ENCODE measurements at places on chromosomes 6 and 20. TPM values are rescaled to one million over a fixed set of nuclear protein-coding genes. Genes with fewer than 3 reads are reported as not detected.

Gene PRR18
- total RNA-seq, result not detected

Gene PXDC1
- 0.33 TPM for total RNA-seq

Gene VSX1
- not detected for total RNA-seq

Gene RAB32
- total RNA-seq, result not detected

Gene THEMIS
- total RNA-seq, result 155 TPM

Gene C20orf96
- total RNA-seq, result 9.6 TPM

Gene GABRR1
- not detected for total RNA-seq

Gene GJA1
- not detected for total RNA-seq

Gene TPBG
- total RNA-seq, result 0.11 TPM

Gene AGPAT4
- total RNA-seq, result 2.7 TPM

Gene MRPL18
- 62.0 TPM for total RNA-seq

Gene TPX2
- 114 TPM for total RNA-seq

Gene ZNF512B
- total RNA-seq, result 15.4 TPM

Gene SIM1
- not detected for total RNA-seq

Gene RBBP8NL
- total RNA-seq, result not detected

Gene AURKA
- total RNA-seq, result 60.1 TPM

Gene TRIM40
- not detected for total RNA-seq

Gene GATA5
- not detected for total RNA-seq

Gene DAAM2
- total RNA-seq, result not detected

Gene KIF25
- total RNA-seq, result not detected

Gene ZBTB46
- 0.11 TPM for total RNA-seq

Gene C4A
- total RNA-seq, result 6.7 TPM

Measured in activated naive CD8-positive, alpha-beta T cell treated with anti-CD3 and anti-CD28 coated beads, Interleukin-2, amount 10 ng/mL, durations not matched to agents 7 days and 5 days (primary cell).